Amniotic epithelial cell (primary cell): ENCODE measurements at places on chromosomes 2 and 18.
A peak's percentile ranks its signal among the peaks of the same experiment; 100 is the strongest.

- no peak for DNase-seq
These were observed 78.5 kb upstream of the BCL2L11 start for GRCh38 chr2:111042261-111042660.

- DNase-seq: no peak
These were observed 328.2 kb downstream of the KCNJ3 start for GRCh38 chr2:155026651-155027174.

DNA sequence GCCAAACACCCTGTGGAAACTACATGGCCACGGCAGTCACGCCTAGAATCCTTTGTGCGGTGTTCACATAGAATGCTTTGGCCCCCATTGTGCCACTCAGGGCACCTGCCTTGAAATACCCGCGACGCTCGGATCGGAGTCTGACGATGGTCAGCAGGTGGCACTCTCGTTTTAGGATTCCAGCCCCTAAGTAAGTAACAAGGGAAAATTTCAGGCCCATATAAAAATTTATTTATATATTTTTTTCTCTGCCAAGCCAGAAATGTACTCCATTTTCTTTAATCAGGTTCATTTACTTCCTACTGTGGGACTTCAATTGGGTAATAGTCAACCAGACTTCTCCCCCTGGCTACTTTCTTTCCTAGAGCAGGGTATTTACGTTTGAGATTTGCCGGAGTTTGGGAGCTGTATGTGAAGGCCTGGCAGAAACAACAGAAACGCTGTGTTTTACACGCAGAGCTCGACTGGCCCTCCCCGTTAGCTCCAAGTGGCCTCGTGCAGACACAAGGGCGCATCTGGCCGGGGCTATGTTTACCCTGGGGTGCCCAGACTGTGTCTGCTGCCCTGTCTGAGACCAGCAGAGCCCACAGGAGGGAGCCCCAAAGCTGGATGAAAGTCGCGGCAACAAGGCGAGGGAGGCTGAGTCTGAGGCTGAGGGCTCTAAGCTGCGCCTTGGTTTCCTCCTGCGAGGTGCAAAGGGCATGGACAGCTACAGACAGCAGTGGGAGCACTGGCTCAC, 41.6 kb downstream of the LRRC30 start:
- DNase-seq: peak; percentile 73

DNA sequence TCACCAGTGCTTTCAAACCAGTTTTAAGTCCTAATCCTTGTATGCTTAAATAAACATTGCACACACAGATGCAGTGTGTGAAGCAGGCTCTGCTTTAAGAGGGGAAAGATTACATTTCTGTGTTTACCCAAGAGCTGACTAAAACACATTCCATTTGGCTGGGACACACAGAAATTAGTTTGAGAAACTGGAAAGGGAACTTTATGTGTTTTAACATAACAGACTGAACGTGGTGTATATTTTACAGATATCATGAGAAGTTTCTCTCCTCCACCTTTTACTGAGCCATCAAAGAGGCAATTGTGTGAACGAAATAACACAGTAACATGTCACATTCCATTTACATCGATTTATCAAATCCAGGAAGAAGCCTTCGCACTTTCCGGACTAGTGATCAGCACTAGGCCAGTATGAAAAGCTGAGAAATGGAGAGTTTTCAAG, 121.8 kb downstream of the MAIP1 start:
- DNase-seq: peak; percentile 90

GRCh38 chr2:119996148-119996547, 16.7 kb upstream of the EPB41L5 start:
- DNase-seq: no peak

GRCh38 chr2:27569398-27569797, 13.4 kb upstream of the ZNF512 start:
- DNase-seq: no peak

GRCh38 chr2:199556527-199557285, 99.0 kb upstream of the SATB2 start:
- no peak for DNase-seq

GRCh38 chr2:241177526-241178334, 10.7 kb upstream of the ANO7 start:
- no peak for DNase-seq

DNA sequence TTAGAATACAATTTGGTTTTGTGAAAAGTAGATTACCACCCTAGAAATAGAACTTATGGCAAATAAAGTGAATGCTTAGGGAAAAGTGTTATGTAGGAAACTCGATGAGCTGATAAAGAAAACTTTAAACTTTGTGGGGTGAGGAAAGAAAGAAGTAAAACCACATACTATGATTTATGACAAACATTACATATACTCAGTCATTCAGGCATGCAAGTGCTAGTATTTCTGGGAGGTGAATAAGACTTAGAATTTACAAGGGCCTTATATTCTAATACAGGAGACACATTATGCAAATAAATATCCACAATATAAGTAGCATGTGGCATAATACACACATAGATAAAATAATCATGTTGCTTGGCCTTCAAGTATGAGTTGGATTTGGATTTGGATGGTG, 618.1 kb downstream of the XIRP2 start:
- DNase-seq: peak; percentile 63

GRCh38 chr2:111975053-111975552, 76.7 kb downstream of the MERTK start:
- peak; percentile 77 for DNase-seq

DNA sequence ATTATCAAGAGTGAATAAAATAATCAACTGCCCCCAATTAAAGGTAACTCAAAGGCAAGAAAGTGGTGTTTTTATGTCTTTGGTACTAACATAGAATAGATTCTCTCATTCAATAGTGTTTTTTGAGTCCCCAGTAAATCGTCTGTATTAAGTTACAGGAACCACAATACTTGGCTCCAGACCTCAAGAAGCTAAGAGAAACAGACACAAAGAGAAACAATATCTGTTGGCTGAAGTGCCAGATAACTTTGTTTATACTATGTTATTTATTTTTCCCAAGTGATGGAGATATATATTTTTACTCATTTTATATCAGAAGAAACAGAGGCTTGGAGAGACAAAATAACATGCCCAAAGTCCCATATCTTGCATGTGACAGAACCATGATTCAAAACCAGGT, 201.7 kb upstream of the HNRNPA3 start:
- no peak for DNase-seq

DNA sequence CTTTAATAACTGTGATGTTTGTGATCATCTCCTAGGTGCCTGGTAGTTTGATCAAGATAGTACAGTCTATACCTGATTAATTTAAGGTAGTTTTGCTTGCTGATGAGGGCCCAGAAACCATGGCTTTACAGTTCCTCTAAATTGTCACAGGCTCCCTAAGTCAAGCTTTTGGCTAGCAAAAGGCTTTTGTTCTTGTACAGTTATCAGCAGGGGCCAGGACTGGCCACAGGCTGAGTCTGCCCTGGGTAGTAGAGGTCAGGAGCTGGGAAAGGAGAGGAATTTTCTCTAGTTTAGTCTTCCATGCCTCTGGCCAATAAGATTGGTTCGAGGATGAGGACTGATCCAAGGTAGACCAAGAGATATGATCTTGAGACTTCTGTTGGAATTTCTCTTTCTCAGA, 3.6 kb upstream of the BOD1L2 start:
- no peak for DNase-seq

DNA sequence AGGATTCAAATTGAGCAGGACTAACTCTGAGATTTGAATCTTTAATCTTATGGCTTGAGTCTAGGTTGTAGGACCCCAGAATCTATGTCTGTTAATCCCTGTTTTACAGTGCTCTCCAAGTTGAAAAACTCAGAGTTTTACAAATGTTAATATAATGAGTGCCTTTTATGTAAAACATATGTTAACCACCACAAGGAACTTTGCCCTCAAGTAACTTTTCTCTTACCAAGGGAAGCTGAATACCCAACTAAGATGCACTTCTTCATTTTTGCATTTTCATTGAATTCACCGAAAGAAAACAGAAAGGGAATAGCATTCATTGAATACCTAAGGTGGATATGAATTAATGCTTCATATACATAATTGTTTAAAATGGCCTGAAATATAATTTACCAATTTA, 338.1 kb downstream of the RPRM start:
- no peak for DNase-seq
